ENCODE measurements at places on chromosomes 12 and 14.

- H3K36me3 ChIP-seq = no peaks in the 10 kb centered on the region
- H3K27ac ChIP-seq = no peak overlapping the region
- peaks cover 22% of the 10 kb centered on the region for H3K4me1 ChIP-seq
- no peak for DNase-seq
- H3K27me3 ChIP-seq = no peaks in the 10 kb centered on the region
These were observed 10.2 kb upstream of the FLRT2 start for GRCh38 chr14:85519661-85520305.

- no peaks in the 10 kb centered on the region for H3K4me1 ChIP-seq
- H3K36me3 ChIP-seq = no peaks in the 10 kb centered on the region
- DNase-seq = no peak
These were observed 43.2 kb downstream of the RFX4 start for GRCh38 chr12:106625976-106626375.

DNA sequence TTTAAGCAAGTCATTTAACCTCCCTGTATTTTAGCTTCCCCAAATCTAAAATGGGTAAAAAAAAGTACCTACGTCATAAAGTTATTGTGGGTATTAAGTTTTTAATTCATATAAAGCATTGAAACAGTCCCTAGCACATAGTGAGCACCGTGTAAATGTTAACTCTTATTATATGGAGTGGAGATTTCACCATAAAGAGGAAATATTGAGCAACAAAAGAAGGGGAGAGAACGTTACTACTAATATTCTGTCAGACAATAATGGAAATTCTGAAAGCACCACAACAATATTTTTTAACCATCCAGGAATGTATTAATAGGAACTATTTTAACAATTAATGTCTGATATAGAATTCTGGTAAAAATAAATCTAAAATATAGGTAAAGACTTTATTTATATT lies 7.8 kb upstream of the CD163L1 start:
- no peaks in the 10 kb centered on the region for H3K36me3 ChIP-seq
- H3K4me1 ChIP-seq = no peaks in the 10 kb centered on the region
- H3K27me3 ChIP-seq = no peaks in the 10 kb centered on the region

DNA sequence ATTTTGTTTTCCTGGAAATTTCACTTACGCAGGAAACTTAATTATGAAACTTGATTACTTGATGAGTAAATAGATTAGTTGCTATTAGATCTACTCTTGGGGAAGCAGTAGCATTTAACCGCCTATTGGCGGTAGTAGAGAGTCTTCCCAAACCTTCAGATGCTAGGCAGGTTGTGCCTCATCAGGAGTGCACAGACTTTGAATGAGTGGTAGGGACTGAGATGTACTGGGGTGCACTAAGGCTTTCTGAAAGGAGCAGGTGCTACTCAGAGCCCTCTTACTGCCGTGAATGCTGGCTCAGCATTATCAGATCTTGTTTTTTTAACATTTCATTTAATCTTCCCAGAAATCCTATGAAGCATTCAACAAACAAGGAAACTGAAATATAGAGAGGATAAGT lies 7.7 kb downstream of the GATC start:
- H3K4me1 ChIP-seq = no peaks in the 10 kb centered on the region
- H3K27me3 ChIP-seq = no peaks in the 10 kb centered on the region
- no peak overlapping the region for H3K27ac ChIP-seq
- H3K4me3 ChIP-seq = no peak overlapping the region

- H3K27me3 ChIP-seq = no peaks in the 10 kb centered on the region
- H3K36me3 ChIP-seq = no peaks in the 10 kb centered on the region
- H3K4me3 ChIP-seq = peak overlapping the region; percentile 75
- no peak overlapping the region for H3K27ac ChIP-seq
- peaks cover 22% of the 10 kb centered on the region for H3K4me1 ChIP-seq
These were observed 501 bp downstream of the C1R start for GRCh38 chr12:7091660-7092228.

DNA sequence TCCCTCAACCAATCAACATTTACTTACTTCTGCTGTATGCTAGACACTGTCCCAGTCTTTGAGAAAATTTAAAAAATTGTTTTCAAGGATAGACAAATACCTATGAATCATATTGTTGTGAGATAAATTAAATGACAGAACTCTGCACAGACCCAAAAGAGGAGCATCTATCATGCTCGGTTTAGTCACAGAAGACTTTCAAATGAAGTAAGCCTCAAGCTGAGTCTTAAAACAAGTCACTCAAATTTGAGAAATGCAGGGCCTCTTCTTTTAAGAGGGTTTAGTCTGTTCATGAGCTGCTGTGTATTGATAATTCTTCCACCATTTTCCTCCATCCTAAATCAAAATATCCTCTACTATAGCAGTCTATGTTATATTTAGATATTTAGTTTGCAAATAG lies 24.4 kb upstream of the COCH start:
- no peak overlapping the region for H3K27ac ChIP-seq
- no peak overlapping the region for H3K4me3 ChIP-seq
- H3K4me1 ChIP-seq = no peaks in the 10 kb centered on the region

- no peak overlapping the region for H3K27ac ChIP-seq
- no peaks in the 10 kb centered on the region for H3K27me3 ChIP-seq
- no peak overlapping the region for H3K4me3 ChIP-seq
- peak; percentile 55 for DNase-seq
- no peaks in the 10 kb centered on the region for H3K36me3 ChIP-seq
These were observed 7.9 kb downstream of the OTOGL start for GRCh38 chr12:80107221-80107620.

GRCh38 chr14:105422695-105423487 lies 3.3 kb downstream of the MTA1 start:
- no peaks in the 10 kb centered on the region for H3K4me1 ChIP-seq
- no peaks in the 10 kb centered on the region for H3K36me3 ChIP-seq
- no peak overlapping the region for H3K27ac ChIP-seq
- no peak overlapping the region for H3K4me3 ChIP-seq
- no peaks in the 10 kb centered on the region for H3K27me3 ChIP-seq
- no peak for DNase-seq

DNA sequence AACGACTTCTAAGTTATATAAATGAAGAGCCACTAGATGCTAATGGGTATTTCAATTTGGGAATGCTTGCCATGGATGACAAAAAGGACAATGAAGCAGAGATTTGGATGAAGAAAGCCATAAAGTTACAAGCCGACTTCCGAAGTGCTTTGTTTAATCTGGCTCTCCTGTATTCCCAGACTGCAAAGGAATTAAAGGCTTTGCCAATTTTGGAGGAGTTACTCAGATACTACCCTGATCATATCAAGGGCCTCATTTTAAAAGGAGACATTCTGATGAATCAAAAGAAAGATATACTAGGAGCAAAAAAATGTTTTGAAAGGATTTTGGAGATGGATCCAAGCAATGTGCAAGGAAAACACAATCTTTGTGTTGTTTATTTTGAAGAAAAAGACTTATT lies 52.8 kb downstream of the TMTC3 start:
- no peak overlapping the region for H3K27ac ChIP-seq
- H3K4me1 ChIP-seq = no peaks in the 10 kb centered on the region
- no peaks in the 10 kb centered on the region for H3K27me3 ChIP-seq
- H3K36me3 ChIP-seq = peaks cover 11% of the 10 kb centered on the region

DNA sequence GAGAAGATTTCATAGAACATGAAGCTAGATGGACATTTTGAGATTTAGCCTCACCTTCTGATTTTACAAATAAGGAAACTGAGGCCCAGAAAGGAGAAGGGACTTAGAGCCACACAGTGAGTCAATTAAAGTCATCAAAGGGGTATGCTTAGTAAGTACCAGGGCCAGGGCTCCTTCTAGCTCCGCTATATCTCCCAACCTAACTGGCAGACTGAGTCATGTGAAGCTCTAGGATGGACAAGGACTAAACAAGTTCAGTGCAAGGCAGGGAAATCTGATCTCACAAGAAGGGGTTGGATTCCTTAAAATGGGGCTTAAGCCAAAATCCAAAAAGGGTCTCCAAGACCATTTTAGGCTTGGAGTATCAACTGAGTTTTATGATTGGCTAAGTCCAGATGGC lies 215.8 kb downstream of the PHLDA1 start:
- DNase-seq = peak; percentile 57
- H3K4me3 ChIP-seq = 0 out of 2 replicates have a peak overlapping the region, but pooled peaks have one; percentile 6
- H3K27me3 ChIP-seq = no peaks in the 10 kb centered on the region
- H3K27ac ChIP-seq = peak overlapping the region; percentile 61

GRCh38 chr14:20469890-20470602 lies 840 bp downstream of the PNP start:
- H3K36me3 ChIP-seq = peaks cover 19% of the 10 kb centered on the region
- peak; percentile 91 for DNase-seq
- H3K27ac ChIP-seq = peak overlapping the region; percentile 85

DNA sequence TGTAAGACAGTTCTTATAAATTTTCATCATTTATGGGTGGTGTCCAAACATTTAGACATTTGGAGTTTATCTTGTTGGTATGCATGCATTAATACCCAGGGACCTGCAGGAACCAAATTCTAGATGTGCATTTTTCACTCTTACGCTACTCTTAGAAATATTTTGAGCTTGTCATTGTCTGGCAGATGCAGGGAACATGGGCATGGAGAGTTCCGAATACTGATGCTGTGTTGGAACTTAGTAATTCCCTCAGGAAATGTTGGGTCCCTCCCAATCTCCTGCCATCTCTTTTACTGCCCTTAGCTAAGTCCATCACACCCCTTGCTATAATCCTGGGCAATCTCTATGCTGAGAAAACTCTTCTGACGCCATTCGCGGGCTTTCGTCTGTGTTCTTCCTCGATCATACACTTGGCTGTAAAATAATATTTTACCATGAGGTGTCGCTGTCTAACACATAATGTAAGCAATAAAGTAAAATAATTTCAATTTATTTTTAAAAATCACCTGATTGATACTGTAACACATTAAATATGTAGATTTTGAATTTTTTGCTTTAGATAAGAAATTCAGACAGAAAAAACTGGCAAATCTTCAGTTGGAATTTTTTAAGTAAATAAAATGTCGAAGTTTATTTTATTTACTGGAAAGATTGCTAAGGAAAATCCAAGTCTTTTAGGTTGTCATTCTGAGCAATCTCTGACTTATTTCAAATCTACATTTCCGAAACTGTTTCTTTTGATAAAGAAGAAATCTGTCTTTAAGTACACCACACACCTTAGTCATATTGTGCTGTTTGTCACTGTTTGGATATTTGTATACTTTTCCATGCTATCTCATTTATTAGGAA lies 304.1 kb upstream of the SSTR1 start:
- no peaks in the 10 kb centered on the region for H3K27me3 ChIP-seq
- peak overlapping the region; percentile 54 for H3K4me3 ChIP-seq
- DNase-seq = peak; percentile 72
- H3K27ac ChIP-seq = no peak overlapping the region
- no peaks in the 10 kb centered on the region for H3K36me3 ChIP-seq

- no peak overlapping the region for H3K4me3 ChIP-seq
- peaks cover 18% of the 10 kb centered on the region for H3K27me3 ChIP-seq
- no peaks in the 10 kb centered on the region for H3K4me1 ChIP-seq
- no peaks in the 10 kb centered on the region for H3K36me3 ChIP-seq
- no peak overlapping the region for H3K27ac ChIP-seq
- no peak for DNase-seq
These were observed 121.5 kb upstream of the EGLN3 start for GRCh38 chr14:34072401-34072800.

DNA sequence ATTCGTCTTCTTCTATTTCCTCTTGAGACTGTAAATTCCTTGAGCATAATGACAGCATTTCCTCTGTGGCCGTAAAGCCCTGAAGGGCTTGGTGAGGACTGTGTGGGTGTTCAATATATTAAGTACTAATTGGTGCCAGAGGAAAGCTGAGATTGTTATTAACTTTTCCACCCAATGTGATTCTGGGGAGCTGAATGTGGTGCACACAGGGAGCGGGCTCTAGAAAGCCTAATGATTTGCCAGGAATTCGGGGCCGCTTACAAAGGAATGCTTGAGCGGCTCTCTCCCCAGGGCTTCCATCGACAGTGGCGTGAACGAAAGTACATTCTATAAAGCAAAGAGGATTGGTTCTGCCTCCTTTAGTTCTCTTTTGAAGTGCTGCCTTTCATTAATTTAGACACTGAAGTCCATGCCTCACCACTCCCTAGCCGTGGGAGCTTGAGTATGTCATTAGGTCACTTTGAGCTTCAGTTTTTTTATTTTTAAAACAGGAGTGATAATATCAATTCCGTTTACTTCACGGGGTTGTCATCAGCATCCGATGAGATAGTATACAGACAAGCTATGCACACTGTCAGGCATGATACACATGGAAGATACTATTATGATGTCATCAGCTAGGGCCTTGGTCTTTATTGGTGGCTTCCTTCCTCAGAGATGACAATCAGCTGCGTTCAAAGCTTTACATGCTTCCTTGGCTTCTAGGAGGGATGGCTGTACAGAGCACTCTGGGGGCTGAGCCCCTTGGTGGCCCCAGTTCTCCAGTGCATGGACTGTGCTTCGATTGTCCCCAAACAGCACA lies 11.0 kb upstream of the GSG1 start:
- no peak overlapping the region for H3K4me3 ChIP-seq
- no peaks in the 10 kb centered on the region for H3K27me3 ChIP-seq
- H3K4me1 ChIP-seq = peaks cover 29% of the 10 kb centered on the region

DNA sequence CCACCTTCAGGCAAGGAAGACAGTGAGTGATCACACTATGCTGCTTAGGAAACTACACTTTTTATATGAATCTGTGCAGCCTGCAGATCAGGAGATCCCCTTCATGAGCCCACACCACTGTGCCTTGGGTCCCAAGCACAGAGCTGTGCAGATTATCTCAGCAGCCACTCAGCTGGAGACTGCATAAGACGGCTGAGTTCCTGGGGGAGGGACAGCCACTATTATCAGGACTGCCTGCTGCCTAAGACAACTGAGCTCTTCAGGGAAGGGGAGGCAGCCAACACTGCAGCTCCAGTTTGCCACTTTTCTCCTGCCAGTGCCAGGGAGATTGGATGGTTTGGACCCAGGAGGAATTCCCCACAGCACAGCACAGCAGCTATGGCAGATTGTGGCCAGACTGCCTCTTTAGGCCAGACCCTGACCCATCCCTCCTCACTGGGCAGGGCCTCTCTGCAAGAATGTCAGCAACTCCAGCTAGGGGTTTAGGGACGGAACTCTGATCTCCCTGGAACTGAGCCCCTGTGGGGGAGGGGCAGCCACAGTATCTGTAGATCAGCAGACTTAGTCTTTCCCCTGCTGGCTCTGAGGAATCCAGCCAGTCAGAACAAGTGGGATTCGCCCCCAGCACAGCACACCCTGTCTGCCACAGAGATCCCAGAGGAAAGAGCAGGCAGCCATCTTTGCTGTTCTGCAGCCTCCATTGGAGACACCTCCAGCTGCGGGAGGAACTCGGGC lies 141.3 kb downstream of the KLHL28 start:
- no peaks in the 10 kb centered on the region for H3K4me1 ChIP-seq
- no peak overlapping the region for H3K27ac ChIP-seq
- no peaks in the 10 kb centered on the region for H3K36me3 ChIP-seq
- H3K4me3 ChIP-seq = no peak overlapping the region

DNA sequence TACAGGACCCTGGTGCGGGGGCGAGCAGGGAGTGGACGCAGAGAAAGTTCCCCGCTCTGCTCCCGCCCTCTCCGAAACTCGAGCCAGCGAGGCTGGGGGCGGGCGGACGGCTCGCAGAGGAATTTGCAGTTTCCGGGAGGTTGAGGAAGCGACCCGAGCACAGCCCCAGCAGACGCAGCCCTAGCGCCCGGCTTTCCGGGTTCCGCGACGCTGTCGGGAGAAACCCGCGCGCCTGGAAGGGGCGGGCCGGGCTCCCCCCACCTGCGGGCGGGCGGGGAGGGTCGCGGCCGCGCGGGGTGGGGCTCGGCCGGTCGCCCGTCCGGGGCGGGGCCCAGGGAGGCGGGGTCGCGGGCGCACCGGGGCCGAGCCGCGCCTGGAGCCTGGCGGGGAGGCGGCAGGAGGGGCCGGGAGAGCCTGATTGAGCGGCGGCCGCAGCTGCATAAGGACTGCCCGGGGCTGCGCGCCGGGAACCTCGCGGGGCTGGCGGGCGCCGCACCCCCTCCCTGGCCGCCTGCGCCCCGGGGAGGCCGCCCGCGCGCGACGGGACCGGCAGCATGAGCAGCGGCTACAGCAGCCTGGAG lies at the start of gene RASSF3:
TSS of gene RASSF3 (plus strand) at position 417 of the 581 bp plus-strand sequence. CDS start at position 555, 138 bp downstream.
- no peaks in the 10 kb centered on the region for H3K4me1 ChIP-seq
- peak; percentile 72 for DNase-seq
- H3K27ac ChIP-seq = peak within 1 kb of the TSS; percentile 25
- H3K4me3 ChIP-seq = peak within 1 kb of the TSS; percentile 75

Data from GM23248 (cell line).